ENCODE measurements at places on chromosomes 5 and 9.

DNA sequence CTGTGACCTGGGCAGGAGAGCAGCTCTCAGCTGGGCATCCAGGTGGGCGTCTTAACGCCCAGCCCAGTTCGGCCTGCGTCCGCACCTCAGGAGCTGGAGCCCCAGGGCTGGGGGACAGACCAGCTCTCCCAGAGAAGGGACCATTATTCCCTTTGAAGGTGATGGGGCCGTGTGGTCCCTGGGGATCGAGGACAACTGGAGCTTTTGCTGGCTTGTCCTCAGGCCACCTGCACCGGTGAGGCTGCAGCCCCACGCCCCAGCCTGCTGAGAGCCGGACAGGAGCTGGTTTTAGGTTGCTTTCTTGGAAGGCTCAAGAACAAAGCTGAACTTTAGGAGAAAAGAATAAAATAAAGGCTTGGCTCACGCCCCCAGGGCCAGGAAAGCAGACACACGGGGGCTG is 40.9 kb downstream of the NACC2 start:
- H3K27ac ChIP-seq: no peak overlapping the region
- DNase-seq: no peak
- no peak overlapping the region for H3K4me3 ChIP-seq
- H3K27me3 ChIP-seq: peaks cover 30% of the 10 kb centered on the region
- peaks cover 41% of the 10 kb centered on the region for H3K4me1 ChIP-seq
- H3K36me3 ChIP-seq: no peaks in the 10 kb centered on the region

DNA sequence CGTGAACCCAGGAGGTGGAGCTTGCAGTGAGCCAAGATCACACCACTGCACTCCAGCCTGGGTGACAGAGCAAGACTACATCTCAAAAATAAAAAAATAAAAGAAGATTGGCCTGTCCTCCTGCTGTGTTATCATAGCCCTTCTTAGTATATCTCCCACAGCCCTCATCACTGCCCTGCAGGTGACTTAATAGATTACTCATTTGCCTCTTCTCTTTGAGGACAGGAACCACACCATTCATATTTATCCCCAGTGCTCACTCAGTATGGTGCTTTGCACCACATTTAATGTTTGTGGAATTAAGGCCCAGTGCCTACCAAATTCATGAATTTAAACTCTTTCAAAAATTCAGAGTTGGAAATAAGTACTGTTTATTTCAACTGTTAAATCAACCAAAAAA is 10.3 kb downstream of the IDNK start:
- H3K27ac ChIP-seq: no peak overlapping the region
- peaks cover 7% of the 10 kb centered on the region for H3K4me1 ChIP-seq
- peaks cover 18% of the 10 kb centered on the region for H3K36me3 ChIP-seq
- peaks cover 3% of the 10 kb centered on the region for H3K27me3 ChIP-seq

DNA sequence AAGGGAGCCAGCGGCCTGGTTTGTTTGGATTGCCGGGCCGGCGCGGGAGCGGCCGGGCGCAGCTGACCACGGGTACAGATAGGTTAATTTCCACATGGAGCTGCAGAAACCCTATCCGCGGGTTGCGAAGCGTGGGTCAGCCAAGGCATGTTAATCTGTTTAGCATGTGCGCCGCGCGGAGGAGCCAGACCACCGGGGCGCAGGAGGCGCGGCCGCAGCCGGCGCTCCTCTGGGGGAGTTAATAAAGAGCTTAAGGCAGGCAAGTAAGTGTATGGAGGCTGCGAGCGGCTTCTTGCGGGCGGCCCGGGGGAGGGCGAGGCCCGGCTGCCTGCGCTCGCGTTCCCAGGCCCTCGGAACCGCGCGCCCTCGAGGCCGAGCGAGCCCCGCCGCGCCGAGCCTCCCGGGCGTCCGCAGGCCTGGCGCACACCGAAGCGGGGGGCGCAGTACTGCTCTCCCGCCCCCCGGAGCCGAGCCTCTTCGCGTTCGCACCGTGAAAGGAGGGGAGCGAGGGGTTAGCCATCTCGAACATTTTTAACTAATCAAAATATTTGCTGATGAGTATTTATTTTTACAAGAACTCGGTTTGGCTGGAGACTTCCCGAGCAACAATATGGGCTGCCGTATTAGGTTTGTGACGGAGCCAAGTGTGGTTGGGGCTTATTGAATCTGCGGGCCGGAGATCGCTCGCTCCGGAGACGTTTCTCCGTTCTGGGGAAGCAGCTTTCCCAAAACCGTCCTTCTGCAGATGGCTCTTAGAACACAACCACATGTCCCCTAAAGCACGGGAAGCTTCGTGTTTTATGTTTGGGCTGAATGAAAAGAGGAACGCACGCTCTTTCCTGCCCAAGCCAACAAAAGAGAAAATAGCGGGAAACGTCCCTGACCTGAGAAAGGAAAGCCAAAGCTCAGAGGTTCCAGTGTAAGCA is 28.8 kb downstream of the FOXD1 start:
- H3K36me3 ChIP-seq: no peaks in the 10 kb centered on the region
- peaks cover 62% of the 10 kb centered on the region for H3K4me1 ChIP-seq
- peak; percentile 82 for DNase-seq

- no peak overlapping the region for H3K27ac ChIP-seq
- H3K4me3 ChIP-seq: no peak overlapping the region
- H3K36me3 ChIP-seq: no peaks in the 10 kb centered on the region
Measured at GRCh38 chr9:101849102-101849707, 110.8 kb upstream of the GRIN3A start.

- peaks cover 18% of the 10 kb centered on the region for H3K4me1 ChIP-seq
- DNase-seq: no peak
- no peak overlapping the region for H3K4me3 ChIP-seq
- peaks cover under 1% of the 10 kb centered on the region for H3K36me3 ChIP-seq
Measured at GRCh38 chr9:6900440-6900883, 142.7 kb downstream of the KDM4C start.

GRCh38 chr9:77945798-77946197 is 85.8 kb downstream of the GNAQ start:
- H3K4me3 ChIP-seq: no peak overlapping the region
- peak overlapping the region; percentile 8 for H3K27ac ChIP-seq
- DNase-seq: no peak
- H3K36me3 ChIP-seq: peaks cover 10% of the 10 kb centered on the region
- peaks cover 52% of the 10 kb centered on the region for H3K4me1 ChIP-seq

GRCh38 chr9:133821601-133822429 is 83.7 kb upstream of the SARDH start:
- peak overlapping the region; percentile 97 for H3K27ac ChIP-seq
- peaks cover 19% of the 10 kb centered on the region for H3K36me3 ChIP-seq
- peaks cover 10% of the 10 kb centered on the region for H3K27me3 ChIP-seq

DNA sequence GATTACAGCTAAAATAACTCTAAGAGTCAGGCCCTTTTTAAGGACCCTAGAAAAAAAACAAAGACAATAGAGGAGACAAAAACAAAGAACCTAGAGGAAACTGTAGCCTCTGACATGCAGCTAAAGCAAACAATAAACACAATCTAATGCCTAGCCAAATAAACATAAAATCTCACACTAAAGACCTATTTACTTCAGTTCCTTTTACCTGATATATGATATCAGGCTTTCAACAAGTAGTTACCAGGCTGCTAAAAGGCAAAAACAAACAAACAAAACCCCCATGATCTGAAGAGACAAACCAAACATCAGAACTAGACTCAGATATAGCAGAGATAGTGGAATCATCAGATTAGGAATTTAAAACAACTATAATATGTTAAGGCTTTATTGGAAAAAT is 226.5 kb upstream of the POU5F2 start:
- peak overlapping the region; percentile 89 for H3K27ac ChIP-seq
- peaks cover 26% of the 10 kb centered on the region for H3K4me1 ChIP-seq
- no peak overlapping the region for H3K4me3 ChIP-seq
- no peak for DNase-seq

- H3K27ac ChIP-seq: no peak overlapping the region
- peaks cover 7% of the 10 kb centered on the region for H3K4me1 ChIP-seq
- no peak overlapping the region for H3K4me3 ChIP-seq
- no peaks in the 10 kb centered on the region for H3K36me3 ChIP-seq
- no peaks in the 10 kb centered on the region for H3K27me3 ChIP-seq
- no peak for DNase-seq
Measured at GRCh38 chr5:58466939-58467338, 7.1 kb upstream of the PLK2 start.

DNA sequence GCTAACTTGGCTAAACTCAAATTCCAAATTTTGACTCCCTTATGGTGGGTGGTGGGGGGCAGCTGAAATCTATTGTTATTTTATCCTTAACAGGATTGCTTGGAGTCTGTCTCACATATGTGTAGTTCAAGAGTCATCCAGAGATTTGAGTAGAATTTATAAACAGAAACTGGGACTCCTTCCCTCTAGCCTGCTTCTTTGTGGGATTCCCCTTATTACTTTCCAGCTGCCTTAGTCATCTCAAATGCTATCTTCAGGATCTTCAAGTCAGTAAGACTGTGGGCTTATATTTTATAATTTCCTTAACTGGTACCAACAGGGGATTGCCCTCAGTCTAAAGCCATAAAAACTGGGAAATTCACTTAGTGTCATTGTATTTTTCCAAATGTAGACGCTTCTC is 55.5 kb downstream of the NNT start:
- no peaks in the 10 kb centered on the region for H3K4me1 ChIP-seq
- H3K27me3 ChIP-seq: no peaks in the 10 kb centered on the region
- DNase-seq: no peak
- peaks cover 55% of the 10 kb centered on the region for H3K36me3 ChIP-seq

GRCh38 chr5:172005708-172006320 is 624 bp downstream of the FBXW11 start:
- peak overlapping the region; percentile 95 for H3K4me3 ChIP-seq
- H3K4me1 ChIP-seq: peaks cover 71% of the 10 kb centered on the region
- peaks cover 11% of the 10 kb centered on the region for H3K27me3 ChIP-seq
- H3K36me3 ChIP-seq: no peaks in the 10 kb centered on the region

DNA sequence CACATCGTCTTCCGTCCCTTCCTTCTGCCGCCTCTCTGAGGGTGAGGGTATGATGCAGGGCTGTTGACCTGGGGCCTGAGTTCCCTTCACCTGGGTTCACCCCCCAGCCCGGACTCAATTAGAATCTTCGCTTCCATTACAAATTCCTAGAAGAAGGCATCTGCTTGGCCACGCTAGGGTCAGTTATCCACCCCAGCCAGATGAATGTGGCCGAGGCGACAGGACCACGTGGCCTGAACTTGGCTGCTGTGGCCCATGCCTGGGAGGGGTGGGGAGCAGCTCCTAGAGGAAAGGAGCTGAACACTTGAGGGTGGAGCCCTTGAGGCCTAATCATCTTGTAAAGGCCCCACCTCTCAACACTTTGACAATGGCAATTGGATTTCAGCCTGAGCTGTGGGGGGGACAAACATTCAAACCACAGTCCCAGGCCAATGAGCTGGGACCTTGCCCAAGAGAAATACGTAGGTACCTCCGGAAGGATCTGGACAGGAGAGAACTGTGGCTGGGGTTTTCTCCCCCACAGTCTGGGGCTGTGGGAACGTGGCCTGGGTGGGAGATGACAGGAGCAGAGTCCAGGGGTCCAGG is 90.6 kb upstream of the ADAMTS2 start:
- no peaks in the 10 kb centered on the region for H3K4me1 ChIP-seq
- H3K27ac ChIP-seq: no peak overlapping the region
- H3K4me3 ChIP-seq: no peak overlapping the region
- peaks cover 6% of the 10 kb centered on the region for H3K27me3 ChIP-seq

GRCh38 chr5:61910771-61911170 is 395.2 kb upstream of the KIF2A start:
- no peak for DNase-seq
- H3K4me3 ChIP-seq: no peak overlapping the region
- H3K4me1 ChIP-seq: no peaks in the 10 kb centered on the region
- no peak overlapping the region for H3K27ac ChIP-seq
- H3K36me3 ChIP-seq: no peaks in the 10 kb centered on the region

GRCh38 chr5:121429761-121430160 is 421.9 kb upstream of the FTMT start:
- H3K27ac ChIP-seq: peak overlapping the region; percentile 13
- no peak overlapping the region for H3K4me3 ChIP-seq
- no peaks in the 10 kb centered on the region for H3K36me3 ChIP-seq
- DNase-seq: no peak
- H3K27me3 ChIP-seq: peaks cover 2% of the 10 kb centered on the region

- H3K4me3 ChIP-seq: no peak overlapping the region
- no peak overlapping the region for H3K27ac ChIP-seq
- H3K4me1 ChIP-seq: peaks cover 18% of the 10 kb centered on the region
- DNase-seq: no peak
- no peaks in the 10 kb centered on the region for H3K36me3 ChIP-seq
- H3K27me3 ChIP-seq: peaks cover 52% of the 10 kb centered on the region
Measured at GRCh38 chr5:142767911-142768310, 2.3 kb upstream of the ARHGAP26 start.

GRCh38 chr5:67607958-67608357 is 411.4 kb upstream of the CD180 start:
- peaks cover 19% of the 10 kb centered on the region for H3K4me1 ChIP-seq
- H3K27me3 ChIP-seq: no peaks in the 10 kb centered on the region
- no peak overlapping the region for H3K27ac ChIP-seq
- DNase-seq: no peak

- no peak overlapping the region for H3K4me3 ChIP-seq
- H3K4me1 ChIP-seq: no peaks in the 10 kb centered on the region
- H3K36me3 ChIP-seq: peaks cover 6% of the 10 kb centered on the region
- no peak overlapping the region for H3K27ac ChIP-seq
Measured at GRCh38 chr9:100056561-100056960, 42.2 kb downstream of the ERP44 start.

DNA sequence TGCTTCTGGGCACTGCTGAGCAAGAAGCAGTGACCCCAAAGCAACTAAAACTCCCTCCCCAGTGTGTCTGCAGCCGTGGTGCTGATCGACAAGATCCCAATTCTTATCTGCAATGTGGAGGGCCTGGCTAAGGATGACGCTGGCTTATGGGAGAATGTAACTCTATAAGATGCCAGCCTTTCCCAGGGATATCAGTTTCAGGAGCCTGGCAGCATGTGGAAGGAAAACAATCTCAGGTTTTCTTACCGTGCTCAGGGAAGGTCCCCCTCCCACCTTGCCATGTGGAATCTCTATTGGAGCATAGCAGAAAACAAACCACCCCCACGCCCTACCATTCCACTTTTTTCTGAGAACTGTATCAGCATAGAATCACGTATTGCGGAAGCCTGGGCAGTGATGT is 87.7 kb upstream of the PTPN3 start:
- peaks cover 12% of the 10 kb centered on the region for H3K27me3 ChIP-seq
- peaks cover 18% of the 10 kb centered on the region for H3K36me3 ChIP-seq
- DNase-seq: peak; percentile 34
- H3K27ac ChIP-seq: peak overlapping the region; percentile 92
- H3K4me1 ChIP-seq: peaks cover 22% of the 10 kb centered on the region
- H3K4me3 ChIP-seq: no peak overlapping the region

Data from nephron progenitor cell (in vitro differentiated cells).